ENCODE measurements at places on chromosomes 12 and 14. TPM values are rescaled to one million over a fixed set of nuclear protein-coding genes. Genes with fewer than 3 reads are reported as not detected.

The INHBC gene
- not detected for total RNA-seq

The TDP1 gene
- 13.2 TPM for total RNA-seq

The TCL1B gene
- not detected for total RNA-seq

The NELL2 gene
- total RNA-seq = not detected

The CNTN1 gene
- 30.3 TPM for total RNA-seq

The CLEC2D gene
- 1.9 TPM for total RNA-seq

The RASSF9 gene
- 2.7 TPM for total RNA-seq

The ASCL1 gene
- not detected for total RNA-seq

The KRT6C gene
- total RNA-seq = 138 TPM

All from bronchial epithelial cell (primary cell).